SK-N-DZ (cell line): ENCODE measurements at places on chromosomes 11 and 22.

DNA sequence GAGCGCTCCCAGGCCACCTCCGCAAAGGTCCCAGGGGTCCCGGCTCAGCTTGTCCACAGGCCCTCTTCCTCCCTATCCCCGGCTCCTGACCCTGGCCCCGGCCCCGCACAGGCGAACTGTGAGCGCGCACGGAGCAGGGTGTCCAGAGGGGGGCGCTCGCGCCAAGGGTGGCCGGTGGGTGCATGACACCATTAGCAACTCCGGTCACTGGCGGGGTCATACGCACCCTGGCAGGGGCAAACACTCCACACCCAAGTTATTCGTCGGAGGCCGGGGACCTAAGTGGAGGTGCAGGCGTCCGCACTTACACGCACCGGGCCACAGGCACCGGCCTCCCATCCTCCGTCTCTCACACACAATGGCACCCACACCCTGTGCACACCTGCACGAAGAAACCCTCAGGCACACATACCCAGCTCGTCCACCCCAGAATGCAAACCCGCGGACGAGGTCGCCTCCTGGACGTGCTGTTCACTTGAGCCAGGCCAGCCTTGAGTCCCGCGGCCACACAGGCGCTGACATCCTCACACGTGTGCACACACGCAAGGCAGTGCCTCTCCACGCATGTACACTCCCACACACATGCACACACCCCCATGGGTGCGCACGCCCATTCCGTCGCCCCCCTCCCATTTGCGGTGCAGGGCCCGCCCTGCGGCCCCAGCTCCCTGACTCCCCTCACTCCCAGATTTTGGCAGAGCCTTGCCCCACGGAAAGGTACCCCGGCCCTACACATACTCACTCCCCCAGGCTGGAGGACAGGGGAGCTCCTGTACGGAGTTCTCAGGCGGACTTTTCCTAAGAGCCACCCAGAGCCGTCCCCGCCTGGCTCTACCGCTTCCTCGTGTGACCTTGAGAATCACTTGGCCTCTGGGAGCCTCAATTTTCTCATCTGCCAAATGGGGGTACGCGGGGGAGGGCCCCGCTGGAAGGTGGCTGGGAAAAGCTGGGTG, at the start of gene RASGRP2:
TSS of gene RASGRP2 (minus strand) at position 552 of the 953 bp plus-strand sequence. CDS start 1,276 bp downstream, outside the sequence.
- DNase-seq: no peak

DNA sequence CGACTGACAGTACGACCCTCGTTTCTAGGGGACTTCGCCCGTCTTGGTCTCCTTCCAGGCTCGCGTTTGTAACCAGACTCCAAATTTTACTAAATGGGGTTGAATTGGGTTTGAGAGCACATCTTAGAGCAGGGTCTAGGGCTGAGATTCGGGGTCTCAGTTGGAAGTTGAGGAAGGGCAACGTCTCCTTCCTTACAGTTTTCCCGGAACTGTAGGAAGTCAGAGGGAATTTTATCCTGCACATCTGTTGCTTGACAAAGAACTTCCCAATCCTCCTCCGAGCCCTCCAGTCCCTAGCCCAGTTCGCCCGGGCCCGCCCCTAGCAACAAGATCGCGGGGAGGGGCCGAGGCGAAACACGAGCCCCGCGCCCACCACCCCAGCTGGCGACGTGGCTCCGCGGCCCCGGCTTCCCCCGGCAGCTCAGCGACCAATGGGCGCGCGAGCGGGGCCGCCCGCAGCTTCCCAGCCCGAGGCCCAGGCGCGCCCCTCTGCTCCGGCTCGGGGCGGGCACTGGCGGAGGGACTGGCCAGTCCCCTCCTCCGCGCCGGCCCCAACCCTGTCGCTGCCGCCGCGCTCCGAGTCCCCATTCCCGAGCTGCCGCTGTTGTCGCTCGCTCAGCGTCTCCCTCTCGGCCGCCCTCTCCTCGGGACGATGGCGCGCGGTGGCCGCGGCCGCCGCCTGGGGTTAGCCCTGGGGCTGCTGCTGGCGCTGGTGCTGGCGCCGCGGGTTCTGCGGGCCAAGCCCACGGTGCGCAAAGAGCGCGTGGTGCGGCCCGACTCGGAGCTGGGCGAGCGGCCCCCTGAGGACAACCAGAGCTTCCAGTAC, at the start of gene RCN1:
TSS of gene RCN1 (plus strand) at position 530 of the 826 bp plus-strand sequence. CDS start at position 653, 123 bp downstream.
- DNase-seq: peak; percentile 81

DNA sequence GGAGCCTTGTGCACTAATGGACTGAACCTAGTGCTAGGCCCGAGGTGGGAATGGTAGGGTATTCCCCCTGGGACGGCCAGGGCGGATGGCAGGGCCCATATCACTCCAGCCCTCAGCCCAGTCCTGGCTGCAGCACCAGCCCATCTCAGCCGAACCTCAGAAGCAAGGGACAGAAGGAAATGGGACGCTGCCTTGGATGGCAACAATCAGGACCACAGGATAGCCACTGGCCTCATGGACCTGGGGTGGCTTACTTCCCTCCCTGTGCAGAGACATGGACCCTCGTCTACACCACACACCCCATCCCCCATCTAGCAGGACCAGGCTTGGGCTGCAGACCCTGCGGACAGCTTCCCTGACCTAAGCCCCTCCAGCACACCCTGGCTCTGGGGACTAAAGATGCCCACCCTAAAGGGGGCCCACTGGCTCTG, 24.1 kb downstream of the ARVCF start:
- no peak for DNase-seq

DNA sequence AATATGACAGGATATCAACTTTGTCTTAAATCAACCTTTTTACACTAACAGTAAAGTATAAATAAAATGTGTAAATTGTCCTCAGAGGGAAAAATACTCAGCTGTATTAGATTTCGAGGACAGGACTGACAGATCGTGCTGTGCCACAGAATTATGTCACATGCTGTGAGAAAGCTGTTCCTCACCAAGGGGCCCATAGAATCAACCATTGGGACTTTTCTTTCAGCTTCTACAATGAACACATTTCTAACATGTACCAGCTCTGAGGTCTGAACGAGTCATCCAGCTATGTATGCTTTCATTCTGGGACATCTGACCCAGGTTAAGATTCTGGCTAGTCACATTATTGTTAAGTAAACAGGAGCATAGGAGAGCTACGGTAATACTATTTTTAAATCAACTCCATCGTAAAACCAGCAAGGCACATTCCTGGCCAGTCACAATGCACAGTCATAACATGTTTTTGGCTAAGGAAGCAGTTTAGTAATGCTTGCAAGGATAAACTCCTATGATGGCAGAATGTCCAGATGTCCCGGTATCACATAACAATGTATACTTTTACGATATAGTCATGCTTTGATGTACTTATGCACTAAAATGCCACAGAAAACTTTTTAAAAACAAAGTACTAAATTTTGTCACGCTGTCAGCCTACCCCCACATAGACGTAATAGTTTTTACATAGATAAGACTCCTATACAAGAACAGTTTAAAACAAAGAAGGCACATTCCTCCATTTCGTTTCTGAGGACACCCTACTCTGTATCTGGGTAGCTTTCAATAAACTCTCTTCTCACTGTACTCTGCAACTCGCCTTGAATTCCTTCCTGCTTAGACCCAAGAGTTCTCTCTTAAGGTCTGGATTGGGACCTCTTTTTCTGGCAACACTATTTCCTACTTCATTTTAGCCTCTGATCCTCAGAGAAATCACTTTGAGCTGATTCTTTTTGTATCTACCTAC, 27.4 kb downstream of the ZNF214 start:
- no peak for DNase-seq

DNA sequence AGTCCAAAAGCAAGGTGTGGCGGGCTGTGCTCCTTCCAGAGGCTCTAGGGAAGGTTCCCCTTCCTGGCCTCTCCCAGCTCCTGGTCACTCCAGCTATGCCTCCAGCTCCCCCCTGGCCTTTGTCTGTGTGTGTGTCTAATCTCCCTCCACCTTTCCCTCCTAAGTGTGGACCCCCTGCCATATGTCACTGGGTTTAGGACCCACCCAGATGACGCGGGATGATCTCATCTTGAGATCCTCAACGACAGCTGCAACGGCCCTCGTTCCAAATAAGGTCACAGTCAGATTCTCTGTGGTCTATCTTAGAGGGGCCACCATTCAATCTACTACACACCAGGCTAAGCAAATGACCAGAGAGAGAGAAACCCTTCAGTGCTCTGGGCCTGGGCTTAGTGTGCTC, 107.9 kb downstream of the ARHGAP8 start:
- no peak for DNase-seq

DNA sequence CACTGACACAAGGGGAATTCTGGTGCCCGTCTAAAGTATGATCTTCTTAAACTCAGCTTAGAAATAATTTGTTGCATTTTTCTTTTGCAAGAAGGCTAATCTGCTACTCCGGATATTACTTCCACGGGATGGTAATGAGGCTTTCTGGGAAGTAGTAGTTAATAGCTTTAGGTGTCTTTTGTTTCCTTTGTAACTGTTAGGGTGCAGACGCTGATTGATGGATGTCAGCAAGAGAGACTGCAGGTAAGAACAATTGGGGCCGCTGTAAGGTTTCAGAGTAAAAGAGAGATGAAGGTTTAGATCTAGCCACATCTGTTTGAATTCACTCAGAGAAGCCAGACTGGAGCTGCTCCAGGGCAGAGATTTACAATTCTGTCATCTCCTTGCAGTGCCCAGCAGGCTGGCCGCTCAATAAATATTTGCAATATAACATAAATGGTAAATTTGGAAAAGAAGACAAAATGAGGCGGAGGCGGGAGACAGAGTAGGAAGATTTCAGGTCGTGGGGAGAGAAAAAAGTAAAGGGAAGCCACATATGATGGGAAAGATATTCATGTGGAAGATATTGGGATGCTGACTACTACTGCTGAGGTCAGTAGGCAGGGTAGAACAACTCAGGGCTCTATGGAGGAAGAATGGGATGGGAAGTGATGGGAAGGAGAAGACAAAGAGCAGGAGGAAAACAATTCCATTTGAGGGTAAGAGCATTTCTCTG, 320.5 kb downstream of the AASDHPPT start:
- DNase-seq: no peak

DNA sequence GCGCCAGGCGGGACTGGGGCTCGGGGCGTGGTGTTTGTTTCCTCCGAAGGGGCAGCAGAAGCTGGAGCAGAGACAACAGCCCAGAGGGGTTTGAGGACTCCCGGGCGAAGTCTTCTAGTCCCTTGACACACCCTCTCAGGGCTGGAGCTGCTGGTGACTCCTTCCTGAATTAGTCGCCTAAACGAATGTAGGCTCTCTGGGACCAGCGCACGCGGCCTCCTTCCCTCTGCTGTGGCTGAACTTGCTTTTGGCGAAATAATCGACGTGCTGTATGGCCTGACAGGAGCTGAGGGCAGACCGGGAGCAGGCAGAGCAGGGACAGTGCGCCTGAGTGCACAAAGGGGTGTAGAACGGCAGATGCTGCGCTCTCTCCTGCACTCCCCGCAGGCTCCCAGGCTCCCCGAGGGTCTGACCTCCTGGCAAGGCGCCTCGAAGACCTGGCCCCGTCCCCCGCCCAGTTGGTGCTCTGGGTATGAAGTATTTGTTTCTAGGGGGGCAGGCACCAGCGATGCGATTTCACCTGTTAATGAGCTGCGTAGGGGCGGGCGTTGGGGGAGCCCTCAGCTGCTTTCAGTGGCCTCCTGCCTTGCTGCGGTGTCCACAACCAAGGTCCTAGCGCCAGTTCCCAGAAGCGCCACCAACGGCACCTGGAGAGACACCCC, 5.3 kb downstream of the SLC17A6 start:
- DNase-seq: no peak

GRCh38 chr11:66289548-66290329, 796 bp upstream of the YIF1A start:
- peak; percentile 57 for DNase-seq

GRCh38 chr22:45163099-45163450, 650 bp upstream of the NUP50 start:
- DNase-seq: peak; percentile 41

DNA sequence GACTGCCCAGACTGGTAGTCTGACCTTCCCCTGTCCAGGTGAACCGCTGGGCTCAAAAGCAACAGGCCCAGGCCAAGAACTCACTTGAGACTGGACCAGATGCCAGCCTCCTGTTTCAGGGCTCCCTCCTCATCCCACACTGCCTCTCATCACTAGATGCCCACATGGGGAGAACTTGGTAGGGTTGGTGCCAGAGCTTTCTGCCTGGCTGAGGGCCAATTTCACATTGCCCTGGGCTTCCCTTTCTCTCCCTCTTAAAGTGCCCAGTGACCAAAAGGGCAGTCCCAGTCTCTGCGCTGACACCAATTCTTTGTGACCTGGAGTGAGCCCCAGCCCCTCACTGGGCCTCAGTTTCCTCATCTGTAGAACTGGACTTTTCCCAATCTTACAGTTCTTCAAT, 41.7 kb downstream of the C11orf58 start:
- DNase-seq: no peak

DNA sequence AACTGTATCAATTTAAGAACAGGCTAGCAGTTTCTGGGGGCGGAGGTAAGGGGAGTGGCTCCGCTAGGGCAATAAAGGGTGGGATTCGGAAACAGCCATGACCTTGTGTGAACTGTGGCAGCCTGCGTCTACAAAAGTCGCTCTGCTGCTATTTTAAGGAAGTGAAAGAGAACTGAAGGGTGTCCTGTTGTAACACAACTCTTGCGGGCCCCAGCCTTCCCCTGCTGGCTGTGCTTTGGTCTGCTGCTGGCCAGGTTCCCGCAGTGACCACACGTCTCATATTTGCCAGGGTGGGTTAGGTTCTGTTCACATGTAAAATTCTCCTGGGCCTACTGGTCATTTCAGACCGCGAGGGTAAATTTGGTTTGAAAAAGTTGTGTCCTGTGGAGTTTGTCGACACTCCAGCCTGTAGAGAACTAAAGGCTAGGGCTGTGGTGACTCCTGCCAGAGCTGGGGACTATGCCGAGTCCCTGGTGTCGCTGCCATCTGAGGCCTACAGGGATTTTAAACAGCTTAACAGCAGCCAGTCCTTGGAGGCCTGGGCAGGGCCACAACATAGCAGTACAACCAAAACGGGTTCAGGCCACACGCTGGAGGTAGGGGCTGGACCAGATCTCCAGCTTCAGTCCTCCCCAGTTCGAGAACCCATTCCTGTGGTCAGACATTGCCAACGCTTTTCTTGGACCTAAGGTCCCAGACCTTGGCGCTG, 1.1 kb upstream of the PPFIBP2 start:
- no peak for DNase-seq

DNA sequence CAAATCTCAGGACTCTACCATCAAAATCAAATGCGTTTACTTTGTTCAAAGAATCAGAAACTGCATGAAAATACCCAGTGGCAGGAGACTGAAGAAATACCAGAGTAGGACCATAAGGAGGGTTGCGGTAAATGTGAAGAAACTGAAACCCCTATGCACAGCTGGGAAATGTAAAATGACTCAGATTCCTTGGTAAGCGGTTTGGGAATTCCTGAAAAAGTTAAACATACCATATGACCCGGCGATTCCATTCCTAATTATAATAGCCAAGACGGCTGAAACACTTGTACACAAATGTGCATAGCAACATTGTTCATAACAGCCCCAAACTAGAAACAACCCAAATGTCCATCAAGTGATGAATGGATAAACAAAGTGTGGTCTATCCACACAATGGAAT, 114.1 kb upstream of the GRAMD1B start:
- no peak for DNase-seq
